Activated CD4-positive, alpha-beta T cell treated with anti-CD3 and anti-CD28 coated beads for 4 hours (primary cell): ENCODE measurements at places on chromosomes 12 and 14.

DNA sequence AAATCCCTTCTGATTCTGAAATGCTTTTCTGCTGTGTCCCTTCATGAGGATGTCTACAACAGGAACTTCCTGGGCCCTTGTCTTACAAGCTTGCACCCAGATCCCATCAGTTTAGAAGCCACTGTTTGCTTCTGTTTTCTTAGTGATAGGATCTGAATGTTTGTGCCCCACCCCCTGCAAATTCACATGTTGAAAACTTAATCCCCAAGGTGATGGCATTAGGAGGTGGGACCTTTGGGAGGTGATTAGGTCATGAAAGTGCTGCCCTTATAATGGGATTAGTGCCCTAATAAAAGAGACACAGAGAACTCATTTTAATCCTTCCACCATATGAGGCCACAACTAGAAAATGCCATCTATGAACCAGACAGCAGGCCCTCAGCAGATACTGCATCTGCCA lies 36.0 kb upstream of the GNPNAT1 start:
- no peak for DNase-seq

DNA sequence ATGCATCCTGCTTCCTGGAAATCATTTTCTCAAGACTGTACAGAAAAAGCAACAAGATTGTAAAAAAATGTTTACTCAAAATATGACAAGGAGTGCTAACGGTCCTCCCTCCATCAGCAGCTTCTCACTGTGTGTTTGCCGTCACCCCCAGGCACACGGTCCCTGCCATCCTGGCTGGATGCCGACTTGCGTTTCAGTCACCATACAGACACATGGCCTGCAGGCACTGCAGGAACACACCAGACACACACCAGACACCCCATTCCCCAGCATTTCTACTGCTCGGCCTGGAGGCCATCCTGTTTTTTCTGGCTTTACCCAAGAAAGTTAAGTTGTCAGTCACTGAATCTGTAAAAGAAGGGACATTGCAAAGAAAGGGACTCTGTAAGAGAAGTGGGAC lies 10.8 kb downstream of the KCNK10 start:
- DNase-seq: no peak

GRCh38 chr12:38633511-38633910 lies 271.9 kb downstream of the CPNE8 start:
- no peak for DNase-seq

DNA sequence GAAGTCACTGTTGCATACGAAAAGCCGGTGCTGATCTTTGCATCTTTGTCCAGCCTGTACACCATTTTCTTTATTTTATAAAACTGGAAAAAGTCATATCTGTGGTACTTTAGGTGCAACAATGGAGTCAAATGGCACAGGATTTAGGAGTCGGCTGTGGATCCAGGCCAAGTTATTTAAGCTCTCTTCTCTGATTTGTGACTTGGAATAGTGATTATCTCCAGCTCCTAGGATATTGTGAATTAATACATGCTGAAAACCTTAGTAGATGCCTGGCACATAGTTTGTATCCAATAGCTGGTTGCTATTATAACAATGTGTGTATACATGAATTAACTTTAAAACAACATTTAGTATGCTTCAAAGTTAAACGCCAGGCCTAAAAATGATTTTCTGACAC lies 6.2 kb upstream of the CCER1 start:
- DNase-seq: no peak

- DNase-seq: no peak
These were observed 4.7 kb upstream of the KANSL2 start for GRCh38 chr12:48686615-48687334.
